ENCODE measurements at places on chromosomes 1 and 21.

GRCh38 chr1:94925561-94926125 lies 1.3 kb downstream of the CNN3 start:
- no peak for DNase-seq

DNA sequence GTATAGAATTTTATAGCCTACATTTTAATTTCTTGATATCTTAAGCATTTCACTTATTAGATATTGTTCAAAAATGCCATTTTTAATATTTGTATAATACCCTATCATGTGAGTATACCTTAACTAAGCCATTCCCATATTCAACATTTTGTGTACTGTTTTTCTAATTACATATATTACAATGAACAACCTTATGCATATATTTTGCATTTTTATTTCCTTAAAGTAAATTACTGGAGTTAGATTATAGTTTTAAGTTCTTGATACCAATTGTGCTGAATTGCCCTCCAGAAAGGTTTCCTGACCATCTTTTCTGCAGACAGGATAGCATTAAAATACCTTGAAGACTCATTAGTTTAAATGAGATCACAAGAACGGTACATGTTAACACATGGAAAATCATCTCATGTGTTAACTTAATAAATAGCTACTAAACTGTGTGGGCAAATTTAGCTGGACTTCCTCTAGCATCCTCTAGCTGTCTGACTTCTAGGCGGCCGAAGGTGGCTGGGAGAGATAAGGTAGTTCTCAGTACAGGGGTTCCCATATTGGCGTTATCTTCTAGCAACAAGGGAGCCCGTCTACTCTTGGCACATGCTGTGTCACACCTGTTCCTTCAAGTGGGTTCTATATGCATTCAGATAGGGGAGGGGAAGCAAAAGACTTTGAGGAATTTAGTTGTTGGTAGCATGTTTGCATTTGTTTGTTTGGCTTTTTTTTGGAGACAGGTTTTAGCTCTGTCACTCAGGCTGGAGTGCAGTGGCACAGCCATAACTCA lies 8.9 kb downstream of the DCLRE1B start:
- DNase-seq, result no peak

DNA sequence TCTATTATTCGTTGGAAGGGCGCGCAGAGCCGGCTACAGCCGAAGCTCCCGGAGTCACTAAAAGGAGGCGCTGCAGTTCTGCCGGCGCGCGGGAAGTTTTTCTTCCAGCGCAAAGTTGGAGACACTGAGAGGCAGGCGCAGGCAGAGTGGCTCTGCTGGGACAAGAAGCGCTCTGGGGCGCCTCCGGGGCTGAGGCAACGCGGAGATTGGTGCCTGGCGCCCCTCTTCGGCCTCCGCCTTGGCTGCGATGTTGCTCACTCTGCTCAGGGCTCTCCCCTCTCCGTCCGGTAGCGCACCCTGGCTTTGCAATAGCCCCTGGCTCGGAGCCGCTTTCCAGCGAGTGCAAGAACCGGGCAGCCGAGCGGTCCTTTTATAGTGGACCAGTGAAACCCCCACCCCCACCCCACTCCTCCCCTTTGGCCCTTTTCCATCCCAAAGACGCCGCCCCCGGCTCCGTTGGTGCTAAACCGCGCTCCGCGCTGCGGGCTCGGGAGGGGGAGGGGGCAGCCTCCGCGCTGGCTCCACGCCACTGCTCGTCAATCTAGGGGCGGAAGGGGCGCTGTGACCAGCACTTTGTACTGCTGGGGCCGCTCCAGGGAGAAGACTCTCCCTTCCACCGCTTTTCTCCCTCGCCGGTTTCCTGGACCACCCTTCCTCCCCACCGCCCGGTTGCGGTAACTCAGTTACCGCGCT lies at the start of gene ADAMTS1:
ADAMTS1 (minus strand) TSS at position 344 of the 693 bp plus-strand sequence. CDS start 455 bp downstream, outside the sequence.
- DNase-seq, result no peak

DNA sequence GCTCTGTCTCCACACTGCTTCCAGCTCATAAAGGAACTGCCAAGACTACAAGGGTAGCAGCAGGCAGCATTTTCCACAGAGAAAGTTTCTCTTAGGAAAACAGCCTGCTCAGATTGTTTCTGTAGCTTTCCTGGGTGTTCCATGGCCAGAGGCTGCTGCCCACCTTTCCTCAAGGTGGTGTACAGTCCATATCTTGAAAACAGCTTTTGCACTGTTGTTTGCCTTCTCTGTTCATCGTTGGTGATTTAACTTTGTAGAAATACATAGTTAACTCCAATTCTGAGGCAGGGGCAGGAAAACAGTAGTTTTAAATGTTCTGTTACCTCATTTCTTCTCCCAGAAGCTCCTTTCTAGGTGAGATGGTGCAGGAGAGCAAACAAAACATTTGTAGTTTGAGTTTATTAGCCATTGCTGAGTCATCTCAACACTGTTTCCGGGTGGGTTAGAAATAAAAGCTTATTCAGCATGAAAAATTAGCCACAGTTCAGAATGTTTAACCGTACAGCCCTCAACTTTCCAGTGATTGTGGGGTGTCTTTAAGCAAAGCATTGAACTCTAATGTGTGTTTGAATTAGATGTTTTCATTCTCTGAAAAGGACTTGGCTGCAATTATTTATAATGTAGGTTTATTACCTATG lies 41.7 kb downstream of the DIP2A start:
- no peak for DNase-seq

- DNase-seq, result no peak
These were observed 174.4 kb upstream of the HMCN1 start for GRCh38 chr1:185559684-185560331.

GRCh38 chr1:62358665-62359373 lies 39.6 kb upstream of the KANK4 start:
- DNase-seq, result no peak

- no peak for DNase-seq
These were observed 7.1 kb downstream of the PRRX1 start for GRCh38 chr1:170670802-170671628.

- no peak for DNase-seq
These were observed 78.5 kb downstream of the FHAD1 start for GRCh38 chr1:15325375-15326085.

GRCh38 chr21:38758501-38759214 lies 47.1 kb upstream of the ETS2 start:
- no peak for DNase-seq

DNA sequence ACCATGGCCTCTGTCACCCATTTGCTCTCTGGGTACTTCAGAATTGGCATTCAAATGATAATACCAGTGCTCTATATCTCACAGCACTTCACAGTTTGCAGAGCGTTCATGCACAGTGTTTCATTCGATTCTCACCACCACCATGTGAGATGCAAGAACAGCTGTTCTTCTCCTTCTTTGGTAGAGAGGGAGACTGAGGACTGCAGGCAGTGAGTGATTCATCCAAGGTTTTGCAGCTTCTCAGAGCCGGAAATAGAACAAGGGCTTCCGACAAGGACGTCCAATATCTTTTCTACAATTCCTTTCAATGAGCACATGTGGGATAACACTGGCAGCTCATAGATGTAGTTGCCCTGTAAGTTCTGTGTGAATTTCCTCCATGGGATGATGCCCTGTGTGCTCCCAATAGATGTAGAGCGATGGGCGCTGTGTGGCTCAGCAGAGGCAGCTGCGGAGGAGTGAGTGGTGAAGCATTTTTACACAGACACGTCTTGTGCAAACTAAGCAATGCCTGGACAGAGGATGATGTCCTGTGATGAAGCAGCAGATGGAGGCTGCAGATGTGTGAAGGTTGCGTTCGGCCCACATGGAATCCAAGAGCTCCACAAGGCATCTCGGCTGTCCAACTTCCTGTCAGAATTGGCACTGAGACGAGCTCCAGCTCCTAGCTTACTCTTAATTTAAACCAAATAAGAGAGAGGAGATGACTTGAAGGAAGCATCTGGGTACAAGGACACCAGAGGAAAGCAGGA lies 24.9 kb downstream of the MT1HL1 start:
- no peak for DNase-seq

DNA sequence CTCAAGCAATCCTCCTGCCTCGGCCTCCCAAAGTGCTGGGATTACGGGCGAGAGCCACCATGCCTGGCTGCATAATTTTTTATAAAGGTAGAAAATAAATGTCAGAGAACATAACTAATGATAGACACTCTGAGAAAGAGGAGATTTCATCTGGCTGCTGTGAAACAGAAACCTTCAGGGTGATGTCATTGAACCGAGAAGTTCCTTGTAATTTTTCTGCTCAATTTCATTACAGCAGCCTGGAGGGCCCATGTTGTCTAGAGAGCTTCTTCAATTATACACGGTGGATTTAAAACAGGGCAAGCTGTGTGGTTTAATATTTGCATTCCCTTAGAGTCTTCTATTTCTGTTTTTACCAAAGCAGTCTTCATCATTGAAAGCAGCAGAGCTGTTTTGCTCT lies 64.3 kb upstream of the MORC3 start:
- no peak for DNase-seq

- DNase-seq, result no peak
These were observed 55.2 kb downstream of the FNBP1L start for GRCh38 chr1:93503163-93503562.

DNA sequence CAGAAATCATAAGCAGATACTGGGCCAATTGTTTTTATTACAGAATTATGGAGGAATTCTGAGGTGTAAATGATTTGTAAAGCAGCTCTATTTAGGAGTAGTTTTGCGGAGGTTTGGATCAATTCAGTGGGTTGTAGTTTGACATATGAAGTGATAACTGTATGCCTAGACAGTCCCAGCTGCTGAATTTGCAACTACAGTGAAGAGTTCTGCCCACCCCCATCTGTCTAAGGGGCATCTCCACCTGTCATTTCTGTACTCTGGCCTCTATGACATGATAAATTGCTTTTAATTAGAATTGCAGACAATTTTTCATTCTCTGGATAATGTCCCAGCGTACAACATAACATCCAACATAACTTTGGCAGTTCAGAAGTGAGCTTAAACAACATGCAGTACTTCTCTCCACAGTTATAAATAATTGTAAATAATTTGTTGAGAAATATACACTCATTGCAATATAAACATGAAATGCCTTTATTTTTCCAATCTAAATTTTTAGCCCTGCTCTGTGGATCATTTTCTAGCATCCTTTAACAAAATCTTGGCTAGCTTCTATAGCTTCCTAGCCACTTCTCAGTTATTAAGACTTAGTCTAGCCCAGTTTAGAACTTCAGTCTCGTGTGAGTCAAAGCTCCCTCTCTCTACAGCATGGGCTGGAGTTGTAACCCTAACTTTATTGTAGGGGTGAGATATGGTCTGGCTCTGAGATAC lies 52.3 kb downstream of the PDE4B start:
- no peak for DNase-seq

DNA sequence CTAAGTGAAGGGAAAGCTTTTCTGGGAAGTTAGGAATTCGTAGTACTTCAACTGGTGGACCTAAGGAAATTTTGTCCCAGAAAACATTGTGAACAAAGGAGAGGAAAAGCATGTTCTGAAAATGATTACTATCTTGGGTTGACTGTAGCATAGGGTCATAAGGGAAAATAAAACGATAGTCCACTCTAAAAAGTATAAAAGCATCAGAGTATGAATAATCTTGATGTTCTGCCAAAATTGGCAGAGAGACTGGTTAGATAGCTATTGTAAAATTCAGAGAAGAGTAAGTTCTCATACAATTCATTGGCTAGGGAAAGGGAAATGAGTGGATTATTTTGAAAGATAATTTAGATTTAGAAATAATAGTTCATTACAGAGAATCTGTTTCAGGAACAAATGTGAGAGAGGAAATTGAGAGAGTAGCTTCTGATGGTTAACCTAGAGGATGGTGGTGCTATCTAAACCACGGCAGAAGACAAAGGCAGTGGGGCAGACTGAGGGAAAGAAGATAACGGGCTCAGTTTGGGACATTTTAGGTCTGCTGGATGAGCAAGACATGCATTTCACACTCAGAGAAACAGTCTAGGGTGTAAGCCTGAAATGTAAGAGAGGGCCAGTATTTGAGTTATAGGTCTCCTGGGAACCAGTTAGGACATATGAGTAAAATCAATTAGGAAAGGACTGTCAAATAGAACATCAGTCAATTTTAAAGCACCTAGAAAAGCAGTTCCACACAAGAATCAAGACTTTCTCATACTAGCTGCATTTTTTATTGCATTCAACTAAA lies 799.3 kb upstream of the CXADR start:
- DNase-seq, result no peak

DNA sequence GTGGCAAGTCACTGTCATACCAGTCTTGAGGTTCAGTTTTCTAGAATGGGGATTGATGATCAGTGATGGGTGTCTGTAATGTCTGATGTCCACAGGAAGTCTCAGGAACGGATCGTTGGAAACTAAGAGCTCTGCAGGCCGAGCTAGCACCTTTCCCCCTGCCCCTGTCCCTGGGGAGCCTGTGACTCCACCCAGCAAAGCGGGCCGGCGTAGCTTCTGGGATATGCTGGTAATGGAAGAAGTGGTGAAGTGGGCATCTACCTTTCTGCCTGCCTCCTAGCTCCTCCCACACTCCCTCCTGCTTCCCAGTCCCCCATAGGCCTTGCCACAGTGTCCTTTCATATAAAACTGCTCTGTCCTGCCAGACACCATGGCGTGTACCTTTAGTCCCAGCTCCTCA lies 13.4 kb downstream of the HYI start:
- DNase-seq, result no peak

DNA sequence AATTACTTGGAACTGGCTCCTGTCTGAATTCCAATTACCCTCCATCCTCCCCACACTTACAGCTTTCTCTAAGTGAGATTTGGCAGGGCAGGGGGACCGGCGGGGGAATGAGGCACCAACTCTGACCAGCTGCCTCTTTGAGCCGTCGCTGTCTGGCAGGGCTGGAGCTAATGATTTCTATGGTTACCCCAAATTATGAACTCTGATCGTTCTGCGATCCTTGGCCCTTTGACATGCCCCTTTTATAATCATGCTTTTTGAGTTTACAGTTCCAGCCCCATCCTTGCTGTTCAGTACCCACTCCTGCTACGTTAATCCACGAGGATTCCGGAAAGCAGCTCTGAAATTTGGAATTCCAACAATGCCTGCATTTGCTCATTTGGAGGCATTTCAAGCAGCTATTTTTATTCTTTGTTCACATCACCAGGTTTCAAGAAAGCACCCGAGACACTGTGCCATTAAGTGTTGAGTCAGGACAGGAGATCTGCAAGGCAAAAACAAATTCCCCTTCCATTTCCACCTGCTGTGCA lies 54.6 kb upstream of the LBR start:
- DNase-seq, result no peak

DNA sequence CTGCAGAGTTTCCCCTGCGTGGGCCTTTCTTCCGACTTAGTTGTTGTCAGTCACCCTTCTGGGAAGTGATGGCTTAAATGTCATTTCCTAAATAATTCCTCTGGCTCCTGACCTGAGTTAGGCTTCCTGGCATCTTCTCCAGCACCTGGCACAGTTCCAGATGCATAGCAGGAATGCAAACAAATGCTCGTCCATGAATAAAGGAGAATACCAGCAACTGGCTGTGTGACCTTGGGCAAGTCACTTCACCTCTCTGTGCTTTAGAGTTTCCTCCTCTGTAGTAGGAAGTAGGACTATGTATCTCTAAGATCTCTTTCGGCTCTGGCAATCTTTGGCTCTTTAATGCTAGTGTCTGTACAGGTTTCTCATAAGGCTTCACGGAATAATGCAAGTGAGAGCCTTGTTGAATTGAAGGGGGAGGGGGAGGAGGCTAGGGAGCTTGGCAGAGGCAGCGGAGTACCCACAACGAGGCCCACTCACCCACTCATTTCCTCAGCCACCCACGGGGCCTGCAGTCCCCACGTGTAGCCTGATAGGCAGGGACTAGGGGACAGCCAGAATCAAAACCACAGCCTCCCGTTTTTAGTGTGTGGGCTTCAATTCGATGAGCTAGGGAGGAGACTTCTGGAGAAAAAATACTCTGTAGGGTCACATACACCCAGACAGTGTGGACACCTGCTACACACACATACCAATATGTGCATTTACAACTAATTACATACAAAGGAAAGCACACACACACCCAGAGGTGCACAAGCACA lies 48.1 kb downstream of the TENT5C start:
- no peak for DNase-seq
